ENCODE measurements at places on chromosomes 3 and 15.

DNA sequence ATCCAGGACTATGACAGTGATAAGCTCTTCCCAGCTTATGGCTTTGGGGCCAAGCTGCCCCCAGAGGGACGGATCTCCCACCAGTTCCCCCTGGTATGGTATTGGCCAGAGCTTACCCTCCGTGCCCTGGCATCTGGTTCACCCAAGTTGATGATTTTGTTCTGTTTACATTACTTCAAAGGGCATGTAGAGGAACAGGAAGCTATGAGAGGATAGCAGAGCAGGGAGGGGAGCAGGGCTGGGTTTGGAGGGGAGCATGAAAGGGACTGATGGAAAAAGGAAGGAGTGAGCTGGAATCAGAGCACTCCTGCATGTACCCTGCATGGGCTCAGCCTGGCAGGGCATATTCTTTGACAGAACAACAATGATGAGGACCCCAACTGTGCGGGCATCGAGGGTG, 13.4 kb upstream of the BRPF1 start:
- no peak for DNase-seq

DNA sequence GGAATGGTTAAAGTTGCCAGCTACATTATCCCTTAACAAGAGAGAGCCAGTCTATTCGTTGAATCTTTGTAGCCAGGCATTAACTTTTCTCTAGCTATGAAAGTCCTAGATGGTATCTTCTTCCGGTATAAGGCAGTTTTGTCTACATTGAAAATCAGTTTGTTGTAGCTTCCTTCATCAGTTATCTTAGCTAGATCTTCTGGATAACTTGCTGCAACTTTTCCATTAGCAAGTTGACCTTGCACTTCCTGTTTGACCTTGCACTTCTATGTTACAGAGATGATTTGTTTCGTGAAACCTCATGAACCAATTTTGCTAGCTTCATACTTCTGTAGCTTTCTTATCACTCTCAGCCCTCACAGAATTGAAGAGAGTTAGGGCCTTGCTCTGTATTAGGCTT, 24.1 kb downstream of the TOPAZ1 start:
- no peak for DNase-seq

DNA sequence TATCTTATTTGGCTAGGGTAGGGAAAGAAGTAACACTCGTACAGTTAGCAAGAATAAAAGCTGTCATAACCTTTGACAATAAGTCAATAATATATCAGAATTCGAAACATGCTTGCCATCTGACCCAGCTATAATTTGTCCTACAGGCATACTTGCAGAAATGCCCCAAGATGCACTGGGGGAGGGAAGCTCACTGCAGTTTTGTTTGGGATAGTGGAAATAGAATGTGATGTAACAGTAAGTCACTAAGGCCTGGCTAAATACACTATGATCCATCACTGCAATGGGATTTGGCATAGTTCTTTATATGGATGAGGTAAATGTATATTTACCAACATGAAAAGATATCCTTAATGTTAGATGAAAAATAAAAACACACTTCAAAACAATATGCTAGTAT, 25.5 kb upstream of the TMOD3 start:
- no peak for DNase-seq

GRCh38 chr3:188788621-188789081, 383.1 kb upstream of the TPRG1 start:
- no peak for DNase-seq

GRCh38 chr15:96586901-96587300, 256.4 kb downstream of the NR2F2 start:
- DNase-seq, result no peak

- DNase-seq, result no peak
These were observed 26.1 kb downstream of the CAPN3 start for GRCh38 chr15:42385206-42385979.

DNA sequence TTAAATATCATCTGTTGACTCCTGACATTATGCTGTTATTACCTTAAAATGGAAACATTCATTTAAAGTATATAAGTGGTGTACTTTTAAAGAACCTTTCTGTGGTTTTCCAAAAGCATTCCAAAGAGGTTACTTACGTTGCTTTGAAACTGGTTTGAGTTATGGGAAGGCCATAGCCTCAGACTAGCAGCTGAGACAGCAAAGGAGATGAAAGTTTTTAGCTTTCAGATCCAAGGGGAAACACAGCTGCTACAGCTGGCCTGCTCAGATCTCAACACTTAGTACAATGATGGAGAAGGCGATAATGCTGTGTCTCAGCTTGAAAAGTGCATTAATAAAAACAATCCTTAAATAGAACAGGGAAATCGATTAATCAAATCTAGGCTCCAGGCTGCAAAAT, 921.1 kb downstream of the ROBO1 start:
- peak; percentile 43 for DNase-seq

DNA sequence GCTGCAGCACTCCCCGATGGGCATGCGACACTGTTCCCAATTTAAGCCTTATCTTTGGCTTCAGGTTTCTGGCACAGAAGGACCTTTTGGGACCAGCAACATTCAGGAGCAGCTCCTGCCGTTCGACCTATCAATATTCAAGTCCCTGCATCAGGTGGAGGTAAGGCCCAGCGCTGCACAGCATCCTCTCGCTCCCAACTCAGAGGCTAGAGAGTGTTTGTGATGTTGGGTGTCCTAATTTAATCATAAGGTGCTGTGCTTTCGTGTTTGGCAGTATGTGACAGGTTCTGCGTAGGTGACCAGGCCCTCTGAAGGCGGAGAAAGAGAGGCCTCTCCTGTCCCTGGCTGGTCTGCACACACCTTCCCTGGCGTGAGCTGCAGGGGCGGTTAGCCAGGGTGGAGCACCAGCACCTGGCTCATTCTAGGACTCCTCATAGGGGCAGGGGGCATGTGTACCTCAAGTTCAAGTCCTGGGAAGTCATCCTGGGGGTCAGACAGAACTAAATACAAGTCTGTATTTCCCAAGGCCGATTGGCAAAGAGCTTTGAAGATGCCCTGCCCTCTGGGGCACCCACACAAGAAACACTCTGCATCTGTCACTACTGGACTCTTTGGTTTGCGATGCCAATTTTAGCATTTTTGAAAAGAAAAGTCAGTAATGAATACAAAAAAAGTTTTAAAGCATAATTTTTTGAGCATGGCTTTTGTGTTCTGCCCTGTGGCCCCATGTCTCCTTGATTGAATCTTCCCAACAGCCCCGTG, 17.0 kb downstream of the NISCH start:
- DNase-seq, result peak; percentile 14

DNA sequence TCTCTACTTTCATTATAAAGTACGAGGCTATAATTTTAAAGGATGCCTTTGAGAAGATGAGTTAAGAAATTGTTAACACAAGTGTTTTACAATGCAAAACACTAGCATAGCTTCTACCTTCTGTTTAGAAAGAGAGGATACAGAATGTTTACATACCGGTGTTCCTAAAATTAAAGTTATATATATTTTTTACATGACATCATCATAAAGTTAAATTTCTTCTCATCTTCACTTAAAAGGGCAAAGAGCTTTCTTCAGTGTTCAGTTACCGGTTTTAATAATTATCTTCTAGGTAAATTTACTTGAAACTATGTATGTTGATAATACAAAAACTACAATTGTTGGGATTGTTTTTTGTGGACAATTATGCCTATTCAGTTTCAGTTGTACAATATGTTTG, 32.7 kb upstream of the TM2D3 start:
- DNase-seq, result no peak

DNA sequence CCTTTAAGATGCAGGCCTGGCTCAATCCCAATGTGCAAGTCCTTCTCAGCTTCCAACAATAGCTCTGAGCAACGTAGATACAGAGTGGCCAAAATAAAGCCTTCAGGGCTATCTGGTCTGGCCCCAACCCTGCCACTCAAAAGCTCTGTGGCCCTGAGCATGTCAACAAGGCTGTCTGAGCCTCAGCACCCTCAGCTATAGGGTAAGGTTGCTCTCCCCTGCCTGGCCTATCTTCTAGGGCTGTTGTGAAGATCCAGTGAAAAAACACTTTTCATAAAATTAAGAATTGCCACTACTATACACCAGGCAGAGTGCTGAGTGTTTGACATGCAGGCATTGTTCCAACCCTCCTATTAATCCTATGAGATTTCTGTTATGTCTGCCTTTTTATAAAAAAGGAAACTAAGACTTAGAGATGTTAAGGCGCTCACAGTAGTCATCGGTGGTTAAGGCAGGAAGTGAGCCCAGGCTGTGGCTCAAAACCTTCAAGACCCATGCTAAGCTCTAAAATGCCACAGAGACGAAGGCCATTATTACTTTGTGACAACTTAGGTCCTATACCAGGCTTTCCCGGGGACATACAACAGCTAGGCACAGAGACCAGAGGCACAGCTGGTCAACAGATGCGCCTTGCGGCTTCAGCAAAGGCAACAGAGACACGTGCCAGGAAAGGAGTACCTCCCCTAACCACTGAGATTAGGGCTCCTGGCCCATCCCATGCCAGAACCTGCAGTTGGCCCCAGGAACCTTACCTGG, 5.1 kb downstream of the POLG start:
- DNase-seq, result no peak

DNA sequence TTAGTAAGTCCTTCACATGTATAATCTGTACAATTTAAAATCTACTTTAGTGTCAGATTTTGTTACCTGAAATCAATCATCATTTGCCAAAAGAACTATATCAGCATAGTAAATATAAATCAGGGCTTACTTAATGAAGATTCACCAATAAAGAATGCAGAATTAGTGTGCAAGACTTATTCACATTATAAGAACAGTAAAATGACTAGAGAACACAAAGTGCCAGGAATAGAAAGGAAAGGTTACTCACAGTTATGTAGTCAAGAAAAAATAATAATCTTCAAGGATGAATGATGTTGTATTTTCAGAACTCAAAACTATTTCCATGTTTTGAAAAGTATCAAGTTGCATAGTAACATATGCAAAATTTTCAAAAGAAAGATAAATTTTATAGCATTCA, 891.9 kb downstream of the ROBO1 start:
- DNase-seq, result no peak

- no peak for DNase-seq
These were observed 90.2 kb downstream of the ARNT2 start for GRCh38 chr15:80494351-80494751.

GRCh38 chr3:64190517-64191515, 34.5 kb downstream of the PRICKLE2 start:
- no peak for DNase-seq

DNA sequence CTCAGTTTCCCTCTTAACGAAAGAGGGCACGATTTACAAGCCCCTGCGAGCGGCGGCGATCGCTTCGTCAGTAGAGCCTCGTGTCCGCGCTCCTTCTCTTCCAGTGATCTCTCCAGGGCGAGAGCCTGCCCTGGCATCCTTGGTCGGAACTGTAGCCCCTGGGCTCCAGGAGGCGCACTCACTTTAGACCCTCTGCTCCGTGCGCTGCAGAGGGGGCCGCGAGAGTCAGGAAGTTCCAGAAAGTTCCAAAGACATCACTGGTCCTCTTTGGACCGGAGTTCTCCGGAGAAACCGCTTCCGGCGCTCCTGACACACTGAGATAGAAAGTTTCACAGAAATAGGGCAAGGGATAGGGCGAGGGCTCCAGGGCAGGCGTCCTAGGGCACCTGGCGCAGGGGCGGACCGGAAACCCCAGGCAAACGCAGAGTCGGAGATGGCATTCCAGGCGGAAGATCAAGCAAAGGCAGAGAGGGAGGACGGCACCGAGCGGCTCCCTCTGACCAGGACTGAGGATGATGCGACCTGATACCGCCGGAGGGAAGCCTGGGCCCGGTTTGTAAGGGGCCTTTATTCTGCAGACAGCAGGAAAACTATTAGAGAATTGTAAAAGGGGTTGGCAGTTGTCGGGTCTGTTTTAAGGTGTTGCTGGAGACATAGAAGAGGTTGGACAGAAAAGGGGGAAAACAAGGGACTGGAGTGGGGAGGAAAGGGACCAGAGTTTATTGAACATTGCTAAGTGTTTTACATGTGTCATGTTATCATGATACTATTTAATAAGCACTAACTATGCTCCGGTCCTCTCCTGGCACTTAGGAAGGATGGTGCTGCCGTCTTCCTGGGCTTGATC, 1.3 kb upstream of the CPEB1 start:
- no peak for DNase-seq

DNA sequence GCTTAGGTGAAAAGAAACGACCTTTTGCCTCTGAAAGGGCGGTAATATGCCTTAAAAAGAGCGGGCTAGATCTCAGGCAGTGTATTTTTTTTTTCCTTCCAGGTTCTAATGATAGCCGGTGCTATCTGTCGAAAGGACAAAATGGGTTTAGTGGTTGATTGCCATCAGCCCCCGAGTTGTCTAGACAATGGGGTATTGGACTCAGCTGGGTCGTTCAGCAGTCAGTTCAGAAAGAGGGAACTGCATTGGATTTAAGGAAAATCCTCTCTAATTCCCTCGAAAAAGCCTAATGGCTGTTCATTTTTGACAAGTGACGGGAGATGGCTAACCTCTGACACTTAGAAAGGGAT, 728 bp downstream of the EIF2B5 start:
- no peak for DNase-seq

DNA sequence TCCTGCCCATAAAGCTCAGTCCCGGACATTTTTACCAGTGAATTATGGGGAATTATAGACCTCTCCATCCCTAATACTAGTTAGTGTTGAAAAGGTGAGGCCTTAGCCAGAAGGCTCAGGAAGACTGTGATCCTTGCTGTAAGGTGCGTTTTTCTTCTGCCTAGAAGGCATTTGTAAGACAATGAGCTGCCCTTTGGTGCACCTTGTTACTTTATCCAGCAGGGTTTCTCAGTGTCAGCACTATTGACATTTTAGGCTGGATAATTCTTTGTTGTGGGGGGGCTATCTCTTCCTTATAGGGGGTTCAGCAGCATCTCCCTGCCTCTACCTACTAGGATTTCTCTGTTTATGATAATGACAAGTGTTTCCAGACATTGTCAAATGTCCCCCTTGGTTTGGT, 108.1 kb upstream of the ABHD17C start:
- no peak for DNase-seq

GRCh38 chr3:128855569-128855968, 23.9 kb upstream of the ACAD9 start:
- DNase-seq, result no peak

GRCh38 chr15:36774765-36775164, 195.3 kb downstream of the CDIN1 start:
- DNase-seq, result no peak

GRCh38 chr3:47013231-47013630, 33.8 kb downstream of the NBEAL2 start:
- DNase-seq, result no peak

- no peak for DNase-seq
These were observed 41.6 kb downstream of the TRANK1 start for GRCh38 chr3:36903119-36903882.

DNA sequence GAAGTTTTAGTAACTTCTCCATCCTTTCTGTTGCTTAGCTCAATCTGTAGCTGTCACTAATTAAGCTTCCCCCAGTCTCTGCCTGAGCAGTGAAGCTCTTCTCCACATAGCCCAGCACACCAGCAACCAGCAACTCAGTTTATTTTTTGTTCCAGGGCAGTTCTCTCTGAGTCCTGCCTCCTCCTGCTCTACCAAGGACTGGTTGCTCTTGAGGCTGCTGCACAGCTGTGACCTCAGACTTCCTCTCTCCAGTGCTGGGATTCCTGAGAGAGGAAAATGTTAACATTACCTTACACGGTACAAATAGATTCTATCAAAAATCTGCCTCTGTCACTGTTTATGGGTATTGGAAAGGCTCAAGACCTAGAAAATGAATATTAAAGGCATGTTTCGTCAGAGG, 294.7 kb downstream of the OXSM start:
- no peak for DNase-seq
